ENCODE measurements at places on chromosomes 1 and 21.

DNA sequence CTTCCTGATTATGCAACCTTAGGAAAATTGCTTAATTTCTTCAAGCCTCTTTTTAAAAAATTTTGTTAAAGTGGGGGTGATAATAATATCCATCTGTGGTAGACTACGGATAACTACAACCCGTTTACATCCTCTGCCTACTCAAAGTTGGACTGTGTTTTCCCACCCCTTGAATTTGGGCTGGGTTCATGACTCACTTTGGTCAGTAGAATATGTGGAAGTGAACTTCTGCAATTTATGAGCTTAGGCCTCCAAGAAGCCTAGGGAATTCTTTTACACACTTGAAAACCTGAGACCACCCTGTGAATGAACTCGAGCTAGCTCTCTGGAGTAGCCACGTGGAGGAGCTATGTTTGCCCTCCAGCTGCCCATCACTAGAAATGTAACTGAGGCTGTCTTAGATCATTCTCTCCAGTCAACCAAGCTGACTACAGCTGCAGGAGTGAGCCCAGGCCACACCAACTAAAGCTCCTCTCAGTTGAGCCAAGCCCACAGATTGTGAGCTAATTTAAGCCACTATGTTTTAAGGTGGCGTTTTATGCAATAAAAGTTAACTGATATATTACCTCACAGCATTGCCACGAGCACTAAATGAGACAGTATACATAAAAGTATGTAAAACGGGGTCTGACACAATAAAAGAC lies 29.6 kb upstream of the CACHD1 start:
- DNase-seq = no peak

DNA sequence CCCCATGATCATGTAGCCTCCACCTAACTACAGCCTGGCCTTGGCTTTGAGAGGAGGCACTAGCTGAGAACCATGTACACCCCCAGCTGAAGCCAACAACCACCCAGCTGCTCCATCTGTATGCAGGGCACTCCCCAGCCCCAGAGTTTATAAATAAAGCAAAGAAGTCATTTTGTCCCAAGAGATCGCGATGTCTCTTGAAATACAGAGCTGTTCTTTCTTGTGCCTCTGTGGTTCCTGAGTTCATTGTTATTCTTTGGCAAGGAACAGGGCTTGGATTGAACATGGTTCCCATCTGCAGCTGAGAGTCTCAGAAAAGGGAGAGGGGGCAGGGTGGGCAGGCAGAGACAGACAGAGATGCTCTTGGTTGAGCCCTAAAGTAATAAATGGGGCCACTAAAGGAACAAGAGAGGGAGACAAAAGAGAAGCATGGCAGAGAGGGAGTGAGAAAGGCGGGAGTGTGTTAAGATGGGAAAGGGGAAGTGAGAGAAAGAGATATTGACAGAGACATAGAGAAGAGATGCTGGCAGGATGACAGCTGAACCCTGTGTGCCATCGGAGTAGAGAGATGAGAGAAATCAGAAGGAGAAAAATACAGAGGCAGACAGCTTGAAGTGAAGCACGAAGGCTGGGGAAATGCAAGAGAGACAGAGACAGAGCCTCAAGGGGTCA lies 63.3 kb downstream of the TNR start:
- no peak for DNase-seq

DNA sequence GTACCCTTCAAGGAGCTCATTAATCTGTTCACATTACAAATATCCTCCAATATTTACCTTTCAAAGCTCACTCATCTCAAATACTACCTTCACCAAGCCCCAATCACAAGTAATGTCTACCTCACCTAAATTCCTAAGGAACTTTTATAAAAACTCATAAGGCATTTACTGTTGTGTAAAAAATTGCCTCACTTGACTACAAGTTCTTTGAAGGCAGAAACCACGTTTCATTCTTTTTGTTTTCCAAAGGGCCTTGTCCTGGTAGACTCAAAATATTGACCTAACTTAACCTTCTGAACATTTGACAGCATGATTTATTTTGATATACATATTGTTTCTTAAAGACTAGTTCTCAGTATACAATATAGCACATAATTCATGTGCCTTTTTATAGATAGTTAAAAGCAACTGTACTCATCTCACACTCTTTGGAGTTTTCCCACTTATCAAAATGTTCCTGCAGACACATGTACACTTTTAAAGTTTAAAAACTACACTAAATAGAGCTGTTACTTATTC lies 2.5 kb downstream of the USP33 start:
- DNase-seq = no peak

DNA sequence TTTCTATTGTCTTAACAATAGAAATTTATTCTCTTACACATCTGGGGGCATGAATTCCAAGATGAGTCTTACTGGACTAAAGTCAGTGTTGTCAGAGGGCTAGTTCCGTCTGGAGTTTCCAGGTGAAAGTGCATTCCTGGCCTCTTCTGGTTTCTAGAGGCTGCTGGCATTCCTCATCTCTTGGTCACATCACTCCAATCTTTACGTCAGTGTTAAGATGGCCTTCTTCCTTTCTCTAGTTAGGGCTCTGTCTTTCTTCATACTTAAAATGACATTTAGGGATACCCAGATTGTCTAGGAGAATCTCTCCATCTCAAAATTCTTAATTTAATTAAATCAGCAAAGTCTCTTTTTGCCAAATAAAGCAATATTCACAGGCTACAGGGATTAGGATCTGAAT lies 13.3 kb upstream of the PDC start:
- no peak for DNase-seq
